ENCODE measurements at places on chromosomes 7 and 10. TPM values are rescaled to one million over a fixed set of nuclear protein-coding genes. Genes with fewer than 3 reads are reported as not detected.

DNA sequence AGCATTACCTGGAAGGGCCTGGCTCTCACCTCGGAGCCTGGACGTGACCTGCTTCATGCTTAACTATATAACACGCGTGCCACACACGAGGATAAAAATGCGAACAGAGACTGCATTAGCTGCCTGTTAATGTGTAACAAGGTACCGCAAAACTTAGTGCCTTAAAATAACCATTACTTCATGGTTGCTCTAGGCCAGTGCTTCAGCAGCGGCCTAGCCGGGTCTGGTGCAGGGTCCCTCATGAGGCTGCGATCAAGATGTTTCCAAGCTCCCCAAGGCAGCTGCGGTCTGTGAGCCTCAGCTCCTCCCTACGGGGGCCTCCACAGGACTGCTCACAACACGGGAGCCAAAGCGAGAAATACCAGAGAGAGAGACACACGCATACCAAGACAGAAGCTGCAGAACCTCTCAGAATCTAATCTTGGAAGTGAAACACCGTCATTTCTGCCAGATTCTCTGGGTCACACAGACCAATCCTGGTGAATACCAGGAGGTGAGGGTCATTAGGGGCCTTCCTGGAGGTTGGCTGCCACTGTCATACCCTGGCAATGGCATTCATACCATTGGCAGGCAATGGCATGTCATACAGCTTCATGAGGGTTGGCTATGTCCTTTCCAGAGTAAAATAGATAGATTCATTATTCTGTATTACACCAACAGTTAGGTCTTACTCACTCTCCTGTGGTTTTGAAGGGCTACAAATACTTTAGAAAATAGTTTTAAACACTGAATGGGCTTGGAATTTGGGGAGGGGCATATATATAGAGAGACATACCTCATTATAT is 94.5 kb downstream of the HIPK2 start:
- H3K27ac ChIP-seq: no peak overlapping the region
- H3K4me3 ChIP-seq: no peak overlapping the region
- H3K27me3 ChIP-seq: no peaks in the 10 kb centered on the region
- no peaks in the 10 kb centered on the region for H3K36me3 ChIP-seq
- H3K4me1 ChIP-seq: peaks cover 24% of the 10 kb centered on the region
- DNase-seq: no peak

CYP2C18 gene
- total RNA-seq: 0.15 TPM

GRCh38 chr10:126099366-126099765 is 203.0 kb downstream of the FANK1 start:
- no peaks in the 10 kb centered on the region for H3K4me1 ChIP-seq
- H3K27me3 ChIP-seq: no peaks in the 10 kb centered on the region
- H3K4me3 ChIP-seq: no peak overlapping the region
- DNase-seq: no peak
- H3K36me3 ChIP-seq: no peaks in the 10 kb centered on the region

ICA1 gene
- 5.8 TPM for total RNA-seq

SFTPA1 gene
- not detected for total RNA-seq

PLAU gene
- 7.6 TPM for total RNA-seq

GRCh38 chr10:71657604-71658466 is 61.7 kb downstream of the C10orf105 start:
- peak; percentile 85 for DNase-seq
- H3K4me3 ChIP-seq: peak overlapping the region; percentile 33
- H3K4me1 ChIP-seq: peaks cover 62% of the 10 kb centered on the region
- no peaks in the 10 kb centered on the region for H3K27me3 ChIP-seq
- peak overlapping the region; percentile 89 for H3K27ac ChIP-seq
- no peaks in the 10 kb centered on the region for H3K36me3 ChIP-seq

DNA sequence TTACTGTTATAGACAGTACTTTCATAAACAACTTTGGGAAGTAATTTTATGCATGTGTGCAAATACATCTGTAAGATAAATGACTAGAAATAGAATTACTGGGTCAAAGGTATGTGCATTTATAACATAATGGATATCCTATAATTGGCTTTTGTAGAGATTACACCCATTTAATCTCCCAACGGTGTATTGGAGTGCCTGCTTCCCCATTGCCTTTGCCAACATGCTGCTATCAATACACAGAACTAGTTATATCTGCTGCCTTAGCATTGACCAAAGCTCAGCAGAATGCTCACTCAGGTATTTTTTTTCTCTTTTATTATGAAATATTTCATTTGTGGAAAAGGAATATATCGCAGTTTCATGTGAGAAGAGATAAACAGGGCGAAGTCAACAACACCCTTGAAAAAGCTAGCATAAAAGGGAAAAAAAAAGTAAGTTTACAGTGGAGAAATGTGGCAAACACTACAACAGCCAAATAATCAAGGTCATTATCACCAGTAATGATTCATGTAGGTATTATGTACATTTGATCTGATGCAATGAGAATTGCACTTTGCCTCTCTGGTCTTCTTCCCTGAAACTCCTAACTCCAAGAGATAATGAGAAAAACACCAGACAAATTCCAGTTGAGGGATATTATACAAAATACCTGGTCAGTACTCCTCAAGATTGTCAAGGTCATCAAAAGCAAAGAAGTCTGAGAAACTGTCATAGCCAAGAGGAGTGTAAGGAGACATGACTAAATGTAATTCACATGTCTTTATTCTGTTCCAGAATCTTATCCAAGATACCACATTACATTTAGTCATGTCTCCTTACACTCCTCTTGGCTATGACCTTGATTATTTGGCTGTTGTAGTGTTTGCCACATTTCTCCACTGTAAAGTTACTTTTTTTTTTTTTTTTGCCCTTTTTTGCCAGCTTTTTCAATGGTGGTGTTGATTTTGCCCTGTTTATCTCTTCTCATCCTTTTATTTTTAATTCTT is 36.8 kb downstream of the MARCHF5 start:
- no peak for DNase-seq
- no peaks in the 10 kb centered on the region for H3K36me3 ChIP-seq
- peaks cover 4% of the 10 kb centered on the region for H3K4me1 ChIP-seq

SGCE gene
- total RNA-seq: 169 TPM

RARRES2 gene
- 0.19 TPM for total RNA-seq

- H3K4me1 ChIP-seq: peaks cover 12% of the 10 kb centered on the region
- no peak overlapping the region for H3K27ac ChIP-seq
- no peaks in the 10 kb centered on the region for H3K36me3 ChIP-seq
- H3K27me3 ChIP-seq: no peaks in the 10 kb centered on the region
- H3K4me3 ChIP-seq: no peak overlapping the region
Observed at GRCh38 chr10:121104476-121105111, 253.4 kb downstream of the WDR11 start.

HECTD2 gene
- 49.2 TPM for total RNA-seq

DNA sequence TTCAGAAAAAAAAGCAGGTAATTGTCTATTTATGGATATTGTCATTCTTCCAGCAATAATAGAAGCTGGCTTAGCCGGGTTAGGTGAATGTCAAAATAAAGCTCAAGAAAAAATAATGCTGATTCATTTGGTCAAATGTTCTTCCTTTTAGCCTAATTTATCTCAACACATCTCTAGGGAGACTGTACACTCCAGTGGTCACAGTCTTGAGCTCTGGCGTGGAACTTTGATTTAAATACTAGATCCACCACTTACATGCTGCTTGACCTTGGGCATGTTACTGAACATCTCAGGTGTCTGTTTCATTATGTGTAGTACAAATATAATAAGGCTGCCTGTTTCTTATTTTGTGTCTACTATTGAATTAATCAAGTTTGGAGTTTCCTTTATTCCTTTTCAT is 22.0 kb downstream of the PRTFDC1 start:
- no peak for DNase-seq
- peaks cover 8% of the 10 kb centered on the region for H3K4me1 ChIP-seq
- no peaks in the 10 kb centered on the region for H3K36me3 ChIP-seq
- no peaks in the 10 kb centered on the region for H3K27me3 ChIP-seq
- no peak overlapping the region for H3K4me3 ChIP-seq

DNA sequence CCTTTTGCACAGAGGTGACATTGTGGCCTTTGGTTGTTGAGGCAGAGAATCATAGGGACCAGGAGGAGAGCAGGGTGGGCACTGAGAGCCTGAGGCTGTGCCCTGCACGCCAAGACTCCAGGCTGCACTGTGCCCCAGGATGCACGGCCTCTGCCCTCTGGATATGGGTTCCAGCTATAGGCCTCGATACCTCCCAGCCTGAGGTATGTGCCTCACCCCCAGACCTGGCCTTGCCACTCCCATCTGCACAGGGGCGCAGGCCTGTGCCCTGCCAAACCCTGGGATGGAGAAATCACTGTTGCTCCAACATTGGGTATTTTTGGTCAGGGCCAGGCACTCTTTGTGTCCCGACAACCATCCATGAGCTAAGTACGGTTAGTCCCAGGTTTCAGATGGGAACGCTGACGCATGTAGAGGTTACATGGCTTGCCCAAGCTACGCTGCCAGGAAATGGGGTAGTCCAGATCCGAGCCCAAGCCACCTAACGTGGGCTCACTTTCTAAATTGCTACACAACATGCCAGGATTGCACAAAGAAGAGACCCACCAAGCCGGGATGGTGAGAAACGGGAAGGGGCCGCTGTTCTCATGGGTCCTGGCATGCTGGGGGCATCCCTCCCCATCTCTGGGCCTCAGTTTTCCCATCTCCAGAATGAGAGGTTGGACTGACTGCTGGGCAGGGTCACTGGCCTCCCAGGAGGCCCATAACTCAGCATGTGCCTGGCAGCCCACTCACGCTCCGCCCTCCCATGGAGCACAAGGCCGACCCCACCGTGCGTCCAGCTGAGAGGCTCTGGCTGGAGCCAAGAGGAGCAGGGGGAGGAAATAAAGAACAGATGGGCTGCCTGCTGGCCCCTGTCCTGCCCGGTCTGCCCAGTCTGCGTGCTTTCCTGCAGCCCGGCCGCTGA is 44.2 kb downstream of the ZCCHC24 start:
- H3K27me3 ChIP-seq: no peaks in the 10 kb centered on the region
- peaks cover 39% of the 10 kb centered on the region for H3K4me1 ChIP-seq
- no peak for DNase-seq
- no peak overlapping the region for H3K27ac ChIP-seq
- H3K4me3 ChIP-seq: no peak overlapping the region
- no peaks in the 10 kb centered on the region for H3K36me3 ChIP-seq

DNA sequence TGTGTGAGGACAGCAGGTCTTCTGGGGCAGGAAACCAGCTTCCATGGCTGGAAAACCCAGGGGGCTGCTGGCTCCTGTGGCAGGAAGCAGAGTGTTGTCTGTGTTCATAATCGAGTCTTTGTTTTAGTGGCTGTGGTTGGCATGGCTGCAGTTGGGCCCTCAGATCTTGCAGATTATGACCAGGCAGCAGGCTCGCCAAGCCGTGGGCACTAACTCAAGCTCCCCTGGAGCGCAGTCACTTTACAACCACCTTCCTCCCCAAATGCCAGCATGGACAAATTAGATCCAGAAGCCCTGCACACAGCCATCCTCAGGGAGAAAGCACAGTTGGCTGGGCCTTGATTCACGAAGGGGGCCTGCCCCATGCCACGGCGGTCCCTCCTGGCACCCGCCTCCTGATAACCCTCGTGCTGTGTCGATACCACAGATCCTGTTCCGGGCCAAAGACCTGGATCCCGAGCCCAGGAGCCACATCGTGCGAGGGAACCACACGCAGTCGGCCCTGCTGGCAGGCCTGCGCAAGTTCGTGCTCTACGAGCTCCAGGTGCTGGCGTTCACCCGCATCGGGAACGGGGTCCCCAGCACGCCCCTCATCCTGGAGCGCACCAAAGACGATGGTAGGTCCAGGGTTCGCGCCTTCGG is 552.5 kb upstream of the FOXK1 start:
- H3K27me3 ChIP-seq: no peaks in the 10 kb centered on the region
- no peak for DNase-seq

AGAP5 gene
- total RNA-seq: 8.3 TPM

DNA sequence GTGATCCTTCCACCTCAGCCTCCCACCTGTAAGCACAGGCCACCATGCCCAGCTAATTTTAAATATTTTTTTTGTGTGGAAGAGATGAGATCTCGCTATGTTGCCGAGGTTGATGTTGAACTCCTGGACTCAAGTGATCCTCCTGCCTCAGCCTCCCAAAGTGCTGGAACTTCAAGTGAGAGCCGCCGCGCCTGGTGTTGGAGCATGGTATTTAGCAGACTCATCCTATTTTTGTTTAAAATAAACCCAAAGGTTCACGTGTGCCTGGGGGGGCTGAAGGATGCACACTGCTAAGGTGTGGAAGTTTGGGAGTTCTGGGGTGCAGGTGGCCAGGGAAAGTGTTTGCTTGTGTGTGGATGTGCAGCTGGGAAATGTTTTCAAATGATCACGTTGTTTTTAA is 18.1 kb downstream of the PDGFA start:
- H3K27ac ChIP-seq: no peak overlapping the region
- no peaks in the 10 kb centered on the region for H3K27me3 ChIP-seq
- H3K36me3 ChIP-seq: no peaks in the 10 kb centered on the region
- no peaks in the 10 kb centered on the region for H3K4me1 ChIP-seq

- H3K27ac ChIP-seq: no peak overlapping the region
- peaks cover 3% of the 10 kb centered on the region for H3K36me3 ChIP-seq
- DNase-seq: peak; percentile 78
- H3K4me3 ChIP-seq: no peak overlapping the region
Observed at GRCh38 chr7:149071641-149072437, 18.7 kb downstream of the ZNF786 start.

DNA sequence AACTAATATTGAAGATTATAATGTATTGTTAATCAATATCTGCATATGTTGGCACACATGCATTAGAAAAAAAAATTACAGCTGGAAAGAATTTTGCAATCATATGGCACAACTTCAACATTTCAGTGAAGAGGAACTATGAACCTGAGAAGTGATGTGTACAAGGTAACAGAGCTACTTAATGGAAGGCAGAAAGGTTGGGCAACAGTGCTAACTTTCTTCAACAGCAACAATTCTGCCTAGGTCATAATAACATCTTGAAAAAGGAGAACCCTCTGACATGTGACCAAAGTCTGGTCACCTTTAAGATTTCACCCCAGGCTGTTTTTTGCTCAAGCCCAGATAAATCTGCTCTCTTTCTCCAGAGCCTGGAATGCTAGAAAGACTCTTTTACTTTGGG is 47.9 kb upstream of the SKAP2 start:
- no peak for DNase-seq
- H3K4me1 ChIP-seq: no peaks in the 10 kb centered on the region
- no peaks in the 10 kb centered on the region for H3K36me3 ChIP-seq
- no peaks in the 10 kb centered on the region for H3K27me3 ChIP-seq

SLC26A3 gene
- not detected for total RNA-seq

Data from neural progenitor cell (in vitro differentiated cells).